B cell (primary cell): ENCODE measurements at places on chromosomes 11 and 22. TPM values are rescaled to one million over a fixed set of nuclear protein-coding genes. Genes with fewer than 3 reads are reported as not detected.

Gene MIOX
- total RNA-seq = not detected in 2 replicates

Gene IFITM2
- total RNA-seq = 72.1 and 76.1 TPM in 2 replicates

Gene GAS2
- total RNA-seq = 4.5 and 6.5 TPM in 2 replicates

Gene RASSF10
- total RNA-seq = not detected in 2 replicates

Gene KRTAP5-10
- total RNA-seq = 0.27 TPM in 1 of 2 replicates, not detected in the other

Gene TRIM49
- not detected in 2 replicates for total RNA-seq

Gene ACRV1
- total RNA-seq = not detected in 2 replicates

Gene ST3GAL4
- 1.9 TPM in 2 replicates for total RNA-seq

Gene KDM4D
- total RNA-seq = 0.44 and 0.73 TPM in 2 replicates

Gene SDHAF2
- 48.9 and 54.0 TPM in 2 replicates for total RNA-seq

Gene SAA2
- not detected in 2 replicates for total RNA-seq

Gene CYP2D6
- total RNA-seq = 3.9 TPM in 2 replicates

Gene PKNOX2
- not detected in 2 replicates for total RNA-seq

Gene TMEM41B
- total RNA-seq = 38.5 and 43.9 TPM in 2 replicates

Gene SLC22A12
- not detected in 2 replicates for total RNA-seq

Gene SLC22A25
- not detected in 2 replicates for total RNA-seq

Gene OR6T1
- total RNA-seq = not detected in 2 replicates

Gene DNAJB13
- 0.15 TPM in 1 of 2 replicates, not detected in the other for total RNA-seq

Gene OTOG
- not detected in 2 replicates for total RNA-seq

Gene SOX10
- not detected in 2 replicates for total RNA-seq

Gene SMIM35
- 4.5 and 4.8 TPM in 2 replicates for total RNA-seq

Gene DEUP1
- total RNA-seq = not detected in 2 replicates

Gene OR5A1
- not detected in 2 replicates for total RNA-seq

Gene PHETA2
- total RNA-seq = 3.2 and 3.8 TPM in 2 replicates

Gene ARHGAP1
- total RNA-seq = 55.0 and 56.8 TPM in 2 replicates

Gene MS4A10
- total RNA-seq = not detected in 2 replicates

Gene FOLH1
- not detected in 2 replicates for total RNA-seq

Gene MN1
- total RNA-seq = 0.02 and 0.07 TPM in 2 replicates

Gene CBLIF
- not detected in 2 replicates for total RNA-seq

Gene SLC17A6
- not detected in 2 replicates for total RNA-seq

Gene CALCB
- total RNA-seq = 1.3 and 1.8 TPM in 2 replicates

Gene PAX6
- total RNA-seq = not detected in 2 replicates

Gene CTSD
- 80.4 and 83.5 TPM in 2 replicates for total RNA-seq

Gene RIMBP3B
- total RNA-seq = 0.49 and 1.6 TPM in 2 replicates

Gene OR52I1
- not detected in 2 replicates for total RNA-seq

Gene TECTA
- total RNA-seq = 0.41 and 0.47 TPM in 2 replicates

Gene RAB36
- total RNA-seq = 1.9 and 3.3 TPM in 2 replicates

Gene BAIAP2L2
- 0.96 and 1.3 TPM in 2 replicates for total RNA-seq

Gene RASL10A
- 4.7 and 5.6 TPM in 2 replicates for total RNA-seq

Gene PLEKHA7
- total RNA-seq = 8.2 and 10.1 TPM in 2 replicates

Gene NCF4
- total RNA-seq = 117 and 118 TPM in 2 replicates

Gene TMEM179B
- 62.3 and 71.5 TPM in 2 replicates for total RNA-seq

Gene TSGA10IP
- not detected in 2 replicates for total RNA-seq

Gene GRIA4
- total RNA-seq = not detected in 2 replicates

Gene CRYBA4
- total RNA-seq = not detected in 2 replicates

Gene GPHA2
- total RNA-seq = 0.39 TPM in 1 of 2 replicates, not detected in the other
